IPS DF 6.9 (cell line): ENCODE measurements at places on chromosomes 11 and 22.

DNA sequence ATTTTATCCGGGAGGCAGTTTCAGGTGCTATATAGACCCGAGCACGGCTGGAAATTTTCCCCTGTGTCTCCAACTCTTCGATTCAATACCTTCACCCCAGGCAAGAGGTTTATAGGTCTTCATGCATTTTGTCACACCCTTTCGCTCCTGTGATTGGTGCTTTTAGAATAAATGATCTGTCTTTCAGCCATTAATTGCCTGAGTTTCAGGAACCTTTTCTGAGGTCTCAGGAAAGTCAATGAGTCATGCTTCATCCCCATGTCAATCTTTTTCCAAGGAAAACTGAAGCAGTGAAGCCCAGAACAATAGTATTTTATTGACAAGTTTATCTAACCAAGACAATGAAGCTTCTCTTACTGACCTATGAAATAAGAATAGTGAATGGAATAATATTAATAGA is 29.9 kb downstream of the FAM181B start:
- DNase-seq: no peak

DNA sequence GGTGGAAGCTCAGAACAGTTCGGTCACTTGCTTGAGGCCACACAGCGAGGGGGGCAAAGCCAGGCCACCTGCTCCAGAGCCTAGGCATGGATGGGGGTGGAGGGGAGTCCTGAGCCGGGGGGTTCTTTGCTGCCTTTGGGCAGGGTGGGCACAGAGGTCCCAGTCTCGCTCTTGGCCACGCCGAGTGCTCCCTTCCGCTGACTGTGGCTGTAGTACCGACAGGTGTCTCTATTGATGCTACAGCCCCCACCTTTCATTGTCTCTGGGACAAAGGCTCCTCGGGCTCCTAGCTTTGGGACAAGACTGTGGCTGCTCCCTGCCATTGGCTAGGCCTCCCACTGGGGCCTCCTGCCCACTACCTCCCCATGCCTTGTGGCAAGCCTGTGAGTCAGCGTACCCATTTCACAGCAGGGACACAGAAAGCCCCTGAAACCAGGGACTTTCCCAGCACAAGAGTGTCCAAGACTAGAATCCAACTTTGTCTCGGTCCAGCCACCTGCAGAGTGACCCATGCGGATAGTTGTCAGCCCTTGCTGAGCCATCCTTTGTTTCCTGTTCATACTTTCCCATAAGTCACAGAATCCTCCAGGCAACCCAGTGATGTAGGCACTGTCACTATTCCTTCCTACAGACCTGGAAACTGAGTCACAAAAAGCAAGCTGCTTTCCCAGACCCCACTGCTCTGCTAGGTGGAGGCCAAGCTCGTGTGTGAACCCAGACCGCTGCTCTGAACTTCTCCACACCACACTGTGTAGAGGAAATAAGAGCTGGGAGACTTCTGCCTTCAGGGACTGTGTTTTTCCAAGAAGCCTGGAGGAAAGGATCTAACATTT is 17.2 kb downstream of the MYEOV start:
- no peak for DNase-seq

GRCh38 chr11:83628622-83629355 is 342.6 kb upstream of the CCDC90B start:
- no peak for DNase-seq

GRCh38 chr11:203056-203944 is 3.9 kb downstream of the BET1L start:
- DNase-seq: no peak

DNA sequence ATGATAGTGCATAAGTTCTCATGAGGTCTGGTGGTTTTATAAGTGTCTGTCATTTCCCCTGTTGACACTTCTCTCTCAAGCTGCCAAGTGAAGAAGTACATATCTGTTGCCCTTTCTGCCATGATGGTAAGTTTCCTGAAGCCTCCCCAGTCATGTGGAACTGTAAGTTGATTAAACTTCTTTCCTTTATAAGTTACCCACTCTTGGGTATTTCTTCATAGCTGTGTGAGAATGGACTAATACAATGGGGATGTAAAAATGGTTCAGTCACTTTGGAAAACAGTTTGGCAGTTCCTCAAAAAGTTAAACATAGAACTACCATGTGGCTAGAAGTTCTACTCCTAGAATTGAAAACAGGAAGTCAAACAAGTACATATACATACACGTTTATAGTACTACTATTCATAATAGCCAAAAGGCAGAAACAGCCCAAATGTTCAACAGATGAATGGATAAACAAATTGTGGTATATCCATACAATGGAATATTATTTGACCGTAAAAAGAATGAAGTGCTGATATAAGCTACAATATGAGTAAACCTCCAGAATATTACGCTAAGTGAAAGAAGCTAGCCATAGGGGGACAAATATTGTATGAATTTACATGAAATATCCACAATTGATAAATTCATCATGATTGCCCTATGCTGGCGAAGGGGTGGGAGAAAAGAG is 16.0 kb upstream of the DKK3 start:
- DNase-seq: no peak

DNA sequence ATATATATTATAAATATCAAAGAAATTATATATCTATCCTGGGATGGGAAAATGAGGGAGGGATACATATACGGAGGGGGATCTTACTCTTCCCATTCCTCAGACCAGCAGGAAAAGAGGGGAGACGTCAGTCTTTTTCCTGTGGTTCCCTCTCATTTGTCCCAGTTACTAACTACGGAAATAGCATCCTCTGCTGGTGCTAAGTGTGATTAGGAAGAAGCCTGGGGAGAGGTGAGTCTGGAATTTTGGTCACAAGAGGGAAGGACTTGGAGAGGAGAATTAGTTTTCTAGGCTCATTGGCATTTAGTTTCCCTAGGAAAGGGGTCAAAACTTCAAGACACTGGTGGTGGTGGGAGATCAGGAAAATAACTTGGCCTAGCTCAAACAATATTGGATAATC is 11.6 kb downstream of the MED19 start:
- DNase-seq: no peak
